RWPE1 (cell line): ENCODE measurements at places on chromosomes 12 and 14.

- no peak for DNase-seq
These were observed 7.9 kb downstream of the SETD1B start for GRCh38 chr12:121811434-121812319.

DNA sequence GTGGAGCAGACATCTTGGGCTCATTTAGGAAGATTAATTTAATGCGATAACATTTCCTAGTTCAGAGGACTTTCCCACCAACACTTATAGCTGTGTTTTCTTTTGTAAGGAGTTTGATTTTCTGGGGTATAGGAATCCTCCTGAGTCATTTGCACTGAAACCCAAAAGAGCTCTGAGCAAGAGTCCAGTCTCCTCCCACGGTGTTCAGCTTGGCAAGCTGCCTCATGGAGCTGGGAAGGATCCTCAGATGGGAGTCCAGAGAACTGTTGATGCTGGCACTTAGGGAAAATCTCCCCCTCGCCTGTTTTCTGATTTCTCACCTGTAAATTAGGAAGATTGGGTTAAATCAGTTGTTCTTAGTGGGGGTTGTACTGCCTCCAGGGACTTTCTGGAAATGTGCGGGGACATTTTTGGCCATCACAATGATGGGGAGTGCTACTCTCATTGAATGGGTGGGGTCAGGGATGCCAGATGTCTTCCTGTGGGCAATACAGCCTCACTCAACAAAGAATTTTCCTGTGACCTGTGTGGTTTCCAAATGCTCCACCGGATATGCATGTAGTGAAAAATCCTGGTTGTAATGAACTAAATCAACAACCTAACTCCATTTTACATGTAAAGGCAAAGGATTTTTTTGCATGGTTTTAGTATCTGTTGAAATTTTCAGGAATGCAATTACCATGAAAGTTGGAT, 150.6 kb downstream of the ADCK1 start:
- DNase-seq: no peak

GRCh38 chr14:103526247-103526913, 2.6 kb upstream of the TRMT61A start:
- DNase-seq: no peak

GRCh38 chr12:77830583-77831351, at the start of gene NAV3:
NAV3 (plus strand) TSS chr12:77830894; CDS start chr12:77831462, 568 bp downstream.
- no peak for DNase-seq

DNA sequence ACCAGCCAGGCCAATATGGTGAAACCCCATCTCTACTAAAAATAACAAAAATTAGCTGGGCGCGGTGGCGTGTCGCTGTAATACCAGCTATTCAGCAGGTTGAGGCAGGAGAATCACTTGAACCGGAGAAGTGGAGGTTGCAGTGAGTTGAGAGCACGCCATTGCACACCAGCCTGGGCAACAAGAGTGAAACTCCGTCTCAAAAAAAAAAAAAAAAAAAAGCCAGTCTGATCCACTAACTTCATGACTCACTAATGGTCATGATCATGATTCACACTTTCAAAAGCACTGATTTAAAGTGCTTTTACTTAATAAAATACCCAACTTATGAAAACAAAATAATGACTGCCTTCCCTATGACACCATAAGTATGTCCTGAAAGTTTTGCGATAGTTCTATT, 38.4 kb upstream of the CPM start:
- DNase-seq: peak; percentile 69

GRCh38 chr12:7042842-7043241, 17.7 kb upstream of the C1S start:
- peak; percentile 16 for DNase-seq

- no peak for DNase-seq
These were observed 47.3 kb downstream of the CORO1C start for GRCh38 chr12:108683906-108684556.

GRCh38 chr12:120739031-120739762, 13.6 kb downstream of the ACADS start:
- no peak for DNase-seq

DNA sequence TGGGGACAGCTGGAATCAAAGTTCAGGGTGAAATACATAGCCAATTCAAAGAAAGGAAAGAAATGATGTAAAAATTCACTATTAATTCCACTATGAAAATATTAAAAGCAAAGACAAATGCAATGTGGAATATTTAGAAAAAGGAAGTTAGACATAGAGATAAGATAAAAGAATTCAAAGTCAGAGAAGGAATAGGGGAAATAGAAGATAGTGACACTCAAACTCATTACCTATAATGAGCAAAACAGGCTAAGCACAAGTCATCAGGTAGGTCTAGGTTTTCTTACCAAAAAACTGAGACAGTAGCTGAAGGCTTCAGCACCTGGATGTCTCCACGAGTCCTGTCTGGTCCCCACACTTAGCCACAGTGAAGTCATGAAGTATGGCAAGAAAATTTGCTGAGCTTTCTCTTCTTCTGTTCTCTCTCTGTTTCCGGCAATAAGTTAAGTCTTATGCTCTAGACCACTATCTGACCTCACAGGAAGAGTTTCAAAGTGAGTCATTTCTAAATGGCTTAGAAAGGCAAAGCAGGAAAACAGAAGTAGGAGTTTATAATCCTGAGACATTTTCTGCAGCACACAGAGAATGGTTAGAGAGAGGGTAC, at the start of gene C3AR1:
TSS of gene C3AR1 (minus strand) at position 369 of the 604 bp plus-strand sequence. CDS start 6,174 bp downstream, outside the sequence.
- DNase-seq: no peak

DNA sequence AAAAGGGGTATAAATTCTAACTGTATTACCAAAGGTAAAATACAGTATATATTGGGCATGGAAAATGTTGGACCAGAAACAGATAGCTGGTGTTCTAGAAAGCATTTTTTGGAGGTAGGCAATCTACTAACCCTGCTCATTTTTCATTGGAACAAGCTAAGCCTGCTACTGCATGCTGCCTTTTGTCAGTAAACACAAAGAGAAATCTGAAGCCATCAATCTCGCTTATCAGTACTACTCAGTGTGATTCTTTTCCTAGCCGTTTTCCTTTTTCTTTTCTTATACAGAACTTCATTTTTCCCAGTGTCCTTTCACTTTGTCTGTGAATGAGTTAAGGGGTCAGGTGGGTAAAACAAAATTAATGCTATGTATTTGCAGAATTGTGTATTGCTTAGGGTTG, 312.3 kb downstream of the NPAS3 start:
- DNase-seq: no peak

DNA sequence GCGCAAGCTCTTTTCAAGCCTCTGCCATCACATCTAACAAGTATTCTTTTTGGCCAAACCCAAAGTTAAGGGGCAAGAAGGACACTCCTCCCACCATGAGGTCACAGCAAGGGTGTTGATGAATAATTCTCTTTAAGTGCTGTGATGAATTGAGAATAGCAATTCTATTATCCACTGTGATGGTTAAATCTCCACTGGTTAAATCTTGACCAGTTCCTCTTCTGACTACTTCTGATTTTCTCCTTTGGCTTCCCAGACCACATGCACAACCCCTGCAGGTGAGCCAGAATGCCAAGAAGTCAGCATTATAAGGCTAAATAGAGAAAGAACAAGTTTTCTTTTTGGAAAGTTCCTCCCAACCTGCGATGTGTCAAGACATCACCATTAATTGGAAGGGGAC, 90.6 kb upstream of the BCL2L14 start:
- DNase-seq: no peak

GRCh38 chr12:127162902-127163301, 1104.1 kb upstream of the TMEM132C start:
- peak; percentile 46 for DNase-seq

DNA sequence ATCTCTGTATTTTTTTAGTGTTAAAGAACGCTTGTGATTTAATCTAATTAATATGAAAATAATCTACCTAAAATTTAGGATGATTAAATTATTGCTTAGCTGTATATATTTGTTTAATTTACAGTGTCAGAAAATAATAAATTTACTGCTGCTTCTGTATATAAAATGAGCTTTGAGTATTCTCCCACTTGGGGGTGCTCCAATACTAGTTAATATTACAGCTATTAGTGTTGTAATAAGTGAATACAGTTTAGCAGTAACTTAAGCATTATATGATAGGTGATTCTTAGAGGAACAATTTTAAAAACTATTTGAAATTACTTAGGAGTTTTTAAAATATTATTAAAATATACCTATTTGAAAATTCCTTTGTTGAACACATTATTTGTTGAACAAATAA, 62.2 kb downstream of the PAPOLA start:
- DNase-seq: no peak

- DNase-seq: peak; percentile 62
These were observed 3.6 kb upstream of the KRT5 start for GRCh38 chr12:52523824-52524223.

DNA sequence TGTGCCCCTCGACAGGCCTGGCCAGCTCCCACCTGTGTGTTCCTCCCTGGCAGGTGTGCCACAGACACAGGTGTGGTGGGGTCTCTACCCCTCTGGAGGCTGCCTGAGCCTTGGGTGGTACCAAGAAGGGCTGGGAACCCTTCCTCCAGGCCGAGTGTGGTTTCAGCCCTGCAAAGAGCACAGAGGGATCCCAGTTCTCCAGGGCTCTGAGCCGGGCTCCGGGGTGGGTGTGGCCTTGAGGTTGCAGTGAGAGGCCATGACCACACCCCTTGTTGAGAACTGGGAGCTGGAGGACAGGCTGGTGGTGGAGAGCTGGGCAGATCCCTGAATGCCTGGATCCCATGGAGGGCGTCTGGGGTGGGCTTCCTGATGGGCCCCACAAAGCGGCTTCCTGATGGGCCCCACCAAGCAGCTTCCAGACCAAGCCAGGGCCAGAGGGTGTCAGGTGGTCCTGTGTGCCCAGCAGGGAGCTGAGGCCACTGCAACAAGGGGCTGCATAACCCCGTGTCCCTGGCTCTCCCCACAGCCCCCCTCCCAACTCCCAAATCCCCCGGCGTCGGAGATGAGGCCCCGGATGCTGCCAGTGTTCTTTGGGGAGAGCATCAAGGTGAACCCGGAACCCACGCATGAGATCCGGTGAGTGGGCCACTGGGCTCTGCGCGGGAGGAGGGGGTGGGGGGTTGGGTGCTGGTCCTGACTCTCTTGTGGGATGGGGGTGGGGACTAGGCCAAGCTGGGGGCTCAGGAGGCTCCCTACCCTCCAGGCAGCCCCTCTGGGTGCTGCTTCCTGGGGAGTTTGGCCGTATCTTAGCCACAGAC, 16.6 kb downstream of the RFLNA start:
- DNase-seq: no peak

DNA sequence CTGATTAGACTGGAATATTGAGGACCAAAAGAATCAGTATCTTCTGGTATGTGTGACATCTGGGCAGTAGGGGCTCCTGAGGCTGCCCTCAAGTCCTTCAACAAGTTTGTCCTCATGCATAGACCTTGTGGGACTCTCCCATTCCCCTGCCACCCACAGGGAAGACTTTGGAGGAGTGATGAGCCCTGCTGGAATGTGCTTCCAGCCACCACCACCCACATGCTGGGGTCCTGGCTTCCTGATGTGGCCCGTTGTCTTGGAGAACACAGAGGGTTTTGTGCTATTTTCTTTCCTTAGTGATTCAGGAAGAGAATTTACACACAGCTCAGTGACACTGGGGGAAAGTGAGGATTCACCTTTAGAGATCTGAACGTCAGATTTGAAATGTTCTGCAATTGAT, 29.2 kb upstream of the SEL1L start:
- no peak for DNase-seq

DNA sequence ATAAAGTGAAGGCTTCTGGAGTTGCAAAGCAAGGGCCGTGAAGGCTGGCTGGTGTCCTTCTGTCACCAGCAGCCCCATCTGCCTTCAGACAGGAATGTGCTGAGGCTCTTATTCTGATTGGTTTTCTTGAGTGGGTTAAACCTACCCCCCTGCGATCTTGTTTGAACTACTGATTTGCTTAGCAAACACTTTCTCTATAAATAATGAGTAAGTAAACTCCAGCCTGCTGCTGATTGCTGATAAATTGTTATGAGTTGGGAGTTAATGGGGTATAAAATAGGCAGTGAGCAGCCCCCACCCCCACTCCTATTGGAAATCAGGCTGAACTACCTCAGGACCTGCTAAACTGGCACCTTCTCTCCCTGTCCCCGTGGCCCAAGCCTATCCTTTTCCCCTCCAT, 146.1 kb upstream of the NOS1 start:
- no peak for DNase-seq

- DNase-seq: peak; percentile 56
These were observed 31.7 kb downstream of the RASAL1 start for GRCh38 chr12:113103756-113104450.

- no peak for DNase-seq
These were observed 17.8 kb downstream of the CCDC85C start for GRCh38 chr14:99586054-99586760.

DNA sequence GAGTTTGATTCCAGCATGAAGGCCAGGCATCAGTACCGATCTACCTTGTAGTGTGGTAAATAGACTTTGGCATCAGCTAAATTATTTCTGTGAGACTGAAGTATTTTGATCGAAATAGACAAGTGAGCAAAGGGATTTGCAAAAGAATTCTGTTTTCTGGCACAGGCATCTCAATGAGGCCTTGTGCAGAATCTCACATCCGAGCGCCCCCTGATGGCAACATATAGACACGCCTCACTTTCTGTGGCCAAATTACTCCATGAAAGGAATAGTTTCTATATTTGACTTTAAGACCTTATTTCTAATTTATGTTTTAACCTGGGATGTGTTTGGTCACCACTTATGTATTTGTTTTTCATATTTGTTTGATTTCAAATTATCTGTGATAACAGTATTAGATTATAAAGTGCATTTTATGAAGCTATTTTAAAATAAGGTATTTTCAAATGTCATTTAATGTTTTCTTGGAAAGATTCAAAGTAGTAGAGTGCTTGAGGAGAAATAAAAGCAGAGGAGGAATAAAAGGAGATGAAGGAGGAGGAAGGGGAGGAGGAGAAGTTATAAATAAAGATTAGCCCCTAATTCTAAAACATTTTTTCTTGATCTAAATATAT, 731.9 kb downstream of the NRXN3 start:
- no peak for DNase-seq

DNA sequence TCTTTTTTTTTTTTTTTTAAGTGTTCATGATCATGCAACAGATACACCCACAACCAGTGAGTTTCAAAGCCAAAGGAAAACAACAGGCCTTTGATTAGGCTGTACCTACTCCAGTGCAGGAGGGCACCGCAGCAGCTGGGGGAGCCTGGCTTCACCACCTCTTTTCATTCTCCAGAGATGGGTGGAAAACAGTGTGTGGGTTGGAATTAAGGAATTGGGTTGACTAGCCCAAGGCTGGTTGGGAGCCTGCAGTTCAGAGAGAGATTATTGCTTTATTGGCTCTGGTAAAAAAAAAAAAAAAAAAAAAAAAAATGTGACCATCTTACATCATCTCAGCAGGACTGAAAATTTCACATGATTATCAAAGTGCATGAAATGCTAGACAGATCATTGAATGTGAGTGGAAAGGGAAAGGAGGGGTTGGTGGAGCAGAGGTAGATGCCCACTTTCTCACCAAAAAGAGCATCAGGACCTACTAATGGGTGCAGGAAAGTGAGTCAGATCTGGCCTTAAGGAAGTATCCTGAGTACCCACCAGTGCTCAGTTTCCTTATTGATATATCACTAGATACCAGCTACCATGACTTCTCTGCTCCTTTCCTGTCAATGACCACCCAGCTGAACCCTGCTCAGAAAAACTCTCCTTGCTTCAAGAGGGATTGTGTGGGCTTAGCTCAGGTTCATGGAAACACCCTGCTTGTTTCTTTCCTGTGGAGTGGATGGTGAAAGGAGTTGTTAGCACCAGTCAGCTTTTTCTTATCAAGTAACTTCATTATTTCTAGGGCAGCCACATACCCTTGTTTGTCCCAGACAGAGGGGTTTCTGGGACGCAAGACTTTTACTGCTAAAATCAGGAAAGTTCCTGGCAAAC, 54.8 kb upstream of the DYRK2 start:
- no peak for DNase-seq

- no peak for DNase-seq
These were observed 116.5 kb downstream of the MGAT4C start for GRCh38 chr12:86139671-86140070.
